ENCODE measurements at places on chromosomes 2 and 18.

DNA sequence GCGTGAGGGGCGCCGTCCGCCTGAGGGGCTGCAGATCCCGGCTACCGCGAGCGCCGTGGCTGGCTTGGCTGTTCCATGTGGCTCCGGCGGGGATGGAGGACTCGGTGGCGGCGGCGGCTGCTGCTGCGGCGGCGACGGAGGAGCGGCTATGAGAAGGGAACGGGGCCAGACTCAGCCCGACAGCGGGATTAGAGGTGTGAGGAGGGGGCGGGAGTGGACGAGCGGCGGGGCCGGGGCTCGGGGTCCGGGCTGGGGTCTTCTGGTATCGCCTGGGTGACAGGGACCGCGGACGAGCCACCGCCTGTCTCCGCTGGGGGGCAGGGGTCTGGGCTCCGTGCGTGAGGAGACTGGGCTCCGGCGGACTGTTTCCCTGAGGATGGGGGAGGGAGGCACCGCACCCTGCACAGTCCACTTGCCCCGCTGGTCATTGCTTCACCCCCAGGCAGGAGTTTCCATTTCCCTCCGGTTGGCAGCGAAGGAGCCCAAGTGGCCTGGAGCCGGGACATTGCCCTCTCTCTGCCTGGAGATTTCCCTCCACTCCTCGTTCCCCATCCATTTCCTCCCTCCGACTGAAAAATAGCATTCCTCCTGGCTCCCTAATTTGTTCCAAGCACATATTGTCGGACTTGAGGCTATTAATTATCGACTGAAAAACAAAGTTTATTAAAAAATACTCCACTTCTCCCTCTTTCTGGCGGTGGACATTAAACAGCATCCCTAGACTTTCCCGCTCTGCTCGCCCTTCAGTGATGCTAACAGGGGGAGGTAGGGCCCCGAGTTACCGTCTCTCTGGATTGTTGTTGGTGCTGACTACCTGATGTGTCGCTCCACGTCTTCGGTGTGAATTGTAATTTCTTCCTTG lies 577 bp downstream of the EHBP1 start:
- peak; percentile 2 for DNase-seq

DNA sequence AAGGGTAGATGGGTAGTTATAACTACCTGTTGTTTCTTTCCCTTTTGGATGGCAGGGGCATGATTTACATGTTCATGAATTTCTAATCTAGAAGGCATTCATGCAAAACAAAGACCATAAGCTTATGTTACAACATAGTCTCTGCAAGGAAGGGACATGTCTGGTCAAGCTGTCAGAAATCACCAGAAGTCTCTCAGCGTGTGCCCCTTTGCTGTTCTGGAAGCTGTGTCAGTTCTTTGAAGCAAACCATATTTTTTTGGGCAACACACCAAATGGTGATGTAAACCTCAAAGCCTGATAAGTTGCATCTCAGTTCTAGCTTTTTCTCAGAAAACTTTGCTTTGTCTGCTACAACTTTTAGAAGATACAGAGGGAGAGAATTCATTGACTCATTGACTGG lies 173.5 kb upstream of the CTAGE1 start:
- DNase-seq = no peak

GRCh38 chr2:181995289-181995688 lies 9.6 kb downstream of the PPP1R1C start:
- DNase-seq = no peak

DNA sequence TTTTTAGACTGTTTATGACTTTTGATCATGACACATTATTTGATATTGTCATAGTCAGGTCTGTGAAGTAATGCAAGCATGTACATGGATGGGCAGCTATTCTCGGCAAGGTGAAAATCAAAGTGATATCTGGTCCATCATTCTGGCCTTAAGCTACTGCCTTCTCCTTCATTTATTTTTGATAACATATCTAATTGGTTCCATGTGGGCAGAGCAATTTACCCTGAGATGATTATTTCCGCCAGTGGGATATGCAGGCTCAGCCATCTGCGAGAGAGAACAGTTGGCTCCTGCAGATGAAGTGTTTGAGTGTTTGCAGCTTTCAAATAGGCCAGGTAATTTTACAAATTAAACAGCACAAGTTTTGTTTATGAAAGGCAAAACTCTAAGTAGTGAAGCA lies 116.4 kb downstream of the LYPD6 start:
- no peak for DNase-seq

GRCh38 chr2:237016121-237016915 lies 69.4 kb upstream of the COPS8 start:
- no peak for DNase-seq

- DNase-seq = no peak
These were observed 101.6 kb upstream of the THOC1 start for GRCh38 chr18:369224-370015.

- DNase-seq = no peak
These were observed 28.0 kb downstream of the LIMS1 start for GRCh38 chr2:108562274-108562673.

DNA sequence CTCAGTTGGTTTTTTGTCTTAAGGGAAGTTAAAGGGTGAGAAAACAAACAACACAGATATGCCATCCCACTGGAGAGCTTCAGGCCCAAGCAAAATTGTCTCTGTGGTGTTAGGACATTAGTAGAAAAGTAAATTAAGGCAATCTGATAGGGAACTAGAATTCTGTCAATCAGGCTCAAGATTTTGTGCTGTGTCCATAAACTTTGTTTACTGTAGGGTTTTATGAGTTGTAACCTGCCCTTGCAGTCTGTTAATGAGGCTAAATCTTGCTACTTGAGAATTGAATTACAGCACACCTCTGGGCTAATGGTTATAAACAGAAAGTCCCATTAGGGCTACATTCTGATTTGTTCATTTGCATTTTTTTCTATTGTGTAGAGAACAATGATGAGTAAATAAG lies 78.0 kb upstream of the OTX1 start:
- no peak for DNase-seq

DNA sequence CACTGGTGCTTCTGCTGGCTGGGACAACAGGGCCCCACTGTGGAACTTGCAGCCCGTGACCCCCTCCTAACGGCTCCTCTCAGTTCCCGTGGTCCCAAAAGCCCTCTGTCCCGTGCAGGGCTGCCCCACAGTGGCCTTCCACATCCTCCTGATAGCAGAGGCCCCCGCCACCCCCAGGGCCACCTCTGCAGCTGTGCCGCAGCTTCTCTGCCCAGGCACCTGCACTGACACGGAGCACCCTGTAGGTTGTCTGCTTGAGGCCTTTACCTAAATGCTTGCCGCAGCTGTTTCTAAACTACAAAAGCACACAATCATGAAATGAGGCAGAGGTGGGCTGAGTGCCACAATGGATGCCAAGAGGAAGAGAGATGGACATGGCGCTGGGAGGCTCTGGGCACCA lies 13.5 kb upstream of the GRHL1 start:
- no peak for DNase-seq

DNA sequence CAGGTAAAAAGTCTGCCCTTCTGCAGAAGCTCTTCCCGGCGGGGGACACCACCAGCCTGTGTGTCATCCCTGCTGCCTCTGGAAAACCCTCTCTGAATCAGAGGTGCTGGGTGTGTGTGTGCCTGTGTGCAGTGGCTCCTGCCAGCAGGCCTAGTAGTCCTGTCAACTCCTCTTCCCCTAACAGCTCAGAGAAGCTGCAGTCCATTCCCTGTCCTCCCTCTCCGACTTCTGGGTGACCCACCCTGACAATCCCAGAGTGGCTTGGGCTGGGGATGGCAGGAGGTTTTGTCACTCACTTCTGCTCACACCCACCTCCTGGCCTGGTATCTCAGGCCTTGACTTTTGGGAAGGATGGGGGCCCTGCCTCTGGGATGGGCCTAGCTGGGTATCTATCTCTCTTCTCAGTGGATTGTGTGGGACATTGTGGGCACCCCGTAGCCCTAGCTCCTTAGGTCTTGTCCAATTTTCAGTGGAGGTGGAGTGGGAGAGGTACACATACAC lies 2.3 kb downstream of the WNT10A start:
- DNase-seq = no peak

GRCh38 chr18:62281684-62282083 lies 43.4 kb upstream of the TNFRSF11A start:
- no peak for DNase-seq

DNA sequence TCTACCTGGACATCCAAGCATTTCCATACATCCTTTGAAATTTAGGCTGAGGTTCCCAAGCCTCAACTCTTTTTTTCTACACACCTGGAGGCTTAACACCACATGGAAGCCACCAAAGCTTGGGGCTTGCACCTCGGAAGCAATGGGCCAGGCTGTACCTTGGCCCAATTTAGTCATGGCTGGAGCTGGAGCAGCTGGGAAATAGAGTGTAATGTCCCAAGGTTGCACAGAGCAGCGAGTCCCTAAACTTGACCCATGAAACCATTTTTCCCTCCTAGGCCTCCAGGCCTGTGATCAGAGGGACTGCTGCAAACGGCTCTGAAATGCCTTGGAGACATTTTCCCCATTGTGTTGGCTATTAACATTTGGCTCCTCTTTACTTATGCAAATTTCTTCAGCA lies 1574.3 kb upstream of the ZEB2 start:
- no peak for DNase-seq

- DNase-seq = no peak
These were observed 437 bp downstream of the LDLRAD4 start for GRCh38 chr18:13218997-13219396.

GRCh38 chr2:162732946-162733698 lies 105.4 kb downstream of the KCNH7 start:
- DNase-seq = no peak

DNA sequence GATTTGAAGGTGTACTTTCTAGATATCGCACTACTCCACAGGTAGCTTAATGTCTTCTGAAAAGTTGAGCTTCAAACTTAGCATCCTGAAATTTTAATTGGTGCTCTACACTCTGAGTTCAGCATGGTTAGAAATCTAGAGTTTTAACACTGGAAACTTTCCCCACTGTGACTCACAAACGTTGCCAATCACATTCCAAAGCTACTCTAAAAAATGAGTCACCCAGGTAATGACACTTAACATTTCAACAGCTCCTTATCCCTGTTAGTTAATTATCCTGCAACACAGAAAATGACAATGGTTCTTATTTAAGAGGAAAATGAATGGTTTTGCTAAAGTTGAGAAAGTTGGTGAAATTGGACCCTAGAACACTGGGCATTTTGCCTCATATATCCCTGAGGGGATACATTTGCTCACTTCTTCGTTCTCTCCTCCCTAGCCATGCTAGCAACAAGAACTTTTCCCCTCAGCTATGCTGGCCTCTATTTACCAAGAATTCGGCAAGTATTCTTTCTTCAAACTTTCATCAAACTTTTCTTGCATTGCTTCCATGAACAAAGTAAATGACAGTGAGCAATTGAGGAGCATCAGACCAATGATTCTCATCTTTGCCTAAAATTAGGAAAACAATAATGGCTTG lies 1024.1 kb upstream of the KLHL29 start:
- no peak for DNase-seq

- DNase-seq = no peak
These were observed 692.9 kb downstream of the SLC4A3 start for GRCh38 chr2:220320326-220320725.

GRCh38 chr18:51171223-51171622 lies 26.3 kb downstream of the MEX3C start:
- DNase-seq = no peak

DNA sequence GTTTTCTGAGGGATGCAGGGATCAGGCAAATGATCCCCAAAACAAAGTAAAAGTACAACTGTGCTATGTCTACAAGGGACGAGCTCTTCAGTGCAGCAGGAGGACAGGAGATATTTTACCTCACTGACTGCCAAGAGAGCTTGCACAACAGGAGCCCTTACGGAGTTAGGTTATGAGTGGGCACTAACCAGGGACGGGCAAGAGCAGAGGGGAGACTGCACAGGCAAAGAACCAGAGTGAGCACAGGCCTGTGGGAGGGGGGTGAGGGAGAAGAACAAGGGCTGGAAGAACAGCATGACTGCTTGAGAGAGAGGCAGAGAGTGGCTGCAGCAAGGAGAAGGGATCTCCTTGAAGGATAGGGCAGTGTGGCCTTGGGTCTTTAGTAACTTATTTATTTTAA lies 101.1 kb upstream of the PID1 start:
- DNase-seq = no peak

- no peak for DNase-seq
These were observed 2.9 kb upstream of the LNPK start for GRCh38 chr2:176004934-176005333.

DNA sequence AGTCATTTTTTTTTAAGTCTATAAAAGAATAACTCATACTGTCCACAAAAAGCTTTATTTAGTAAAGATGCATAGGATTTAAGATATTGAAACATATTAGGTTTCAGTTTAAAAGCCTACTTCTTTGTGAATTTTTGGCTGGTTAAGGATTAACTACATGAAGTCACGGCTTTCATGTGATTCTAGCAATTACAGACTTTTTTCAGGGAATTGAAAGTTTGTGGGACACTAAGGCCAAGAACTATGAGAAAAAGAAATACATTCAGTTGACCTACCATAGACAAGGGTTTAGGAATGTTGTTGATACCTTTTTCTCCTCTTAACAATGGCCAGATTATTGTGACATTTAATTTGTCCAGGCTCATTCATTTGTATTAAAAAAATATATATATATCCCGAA lies 109.3 kb downstream of the MEIS1 start:
- no peak for DNase-seq

DNA sequence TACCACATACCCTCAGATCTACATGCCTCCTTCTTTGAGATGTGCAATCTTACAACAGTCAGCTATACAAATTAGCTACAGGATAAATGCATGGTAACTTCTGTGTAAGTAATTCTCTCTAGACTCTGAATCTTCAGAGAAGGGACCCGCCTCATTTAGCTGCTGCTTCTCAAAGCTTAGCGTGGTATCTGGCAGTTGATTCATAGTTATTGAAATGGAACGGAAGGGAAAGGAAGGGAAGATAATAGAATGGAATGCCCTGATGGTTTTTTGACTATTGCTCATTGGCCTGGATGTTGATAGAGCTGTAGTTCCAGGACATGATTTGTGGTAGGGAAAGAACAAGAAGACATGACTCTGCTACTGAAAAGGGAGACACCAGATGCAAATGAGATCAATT lies 498.1 kb upstream of the CRIM1 start:
- DNase-seq = no peak

- no peak for DNase-seq
These were observed 79.0 kb upstream of the NOSTRIN start for GRCh38 chr2:168723275-168723899.

- no peak for DNase-seq
These were observed 19.4 kb downstream of the SEPTIN10 start for GRCh38 chr2:109594246-109594885.

- DNase-seq = no peak
These were observed 58.3 kb upstream of the TNP1 start for GRCh38 chr2:216918088-216918680.

DNA sequence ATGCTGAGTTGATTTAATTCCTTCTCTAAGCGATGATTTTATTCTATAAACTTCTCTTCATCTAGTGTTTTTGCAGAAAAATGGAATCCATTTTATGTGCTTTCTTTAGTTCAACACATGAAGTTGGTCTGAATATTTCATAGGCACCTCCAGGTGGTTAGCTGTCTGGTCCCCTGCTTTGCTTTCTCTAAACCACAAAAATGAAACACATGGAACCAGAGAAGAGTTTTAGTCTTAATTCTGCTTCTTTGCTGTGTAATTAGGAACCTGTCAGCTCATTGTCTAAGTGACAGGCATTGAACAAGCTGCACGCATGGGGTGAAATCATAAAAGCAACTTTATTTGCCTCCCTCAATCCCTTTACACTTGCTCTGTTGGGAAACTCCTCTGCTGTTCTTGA lies 150.4 kb downstream of the PIK3C3 start:
- DNase-seq = no peak

GRCh38 chr2:225584796-225585195 lies 185.3 kb downstream of the NYAP2 start:
- DNase-seq = no peak
